T-helper 17 cell (primary cell): ENCODE measurements at places on chromosomes 7 and 10.

DNA sequence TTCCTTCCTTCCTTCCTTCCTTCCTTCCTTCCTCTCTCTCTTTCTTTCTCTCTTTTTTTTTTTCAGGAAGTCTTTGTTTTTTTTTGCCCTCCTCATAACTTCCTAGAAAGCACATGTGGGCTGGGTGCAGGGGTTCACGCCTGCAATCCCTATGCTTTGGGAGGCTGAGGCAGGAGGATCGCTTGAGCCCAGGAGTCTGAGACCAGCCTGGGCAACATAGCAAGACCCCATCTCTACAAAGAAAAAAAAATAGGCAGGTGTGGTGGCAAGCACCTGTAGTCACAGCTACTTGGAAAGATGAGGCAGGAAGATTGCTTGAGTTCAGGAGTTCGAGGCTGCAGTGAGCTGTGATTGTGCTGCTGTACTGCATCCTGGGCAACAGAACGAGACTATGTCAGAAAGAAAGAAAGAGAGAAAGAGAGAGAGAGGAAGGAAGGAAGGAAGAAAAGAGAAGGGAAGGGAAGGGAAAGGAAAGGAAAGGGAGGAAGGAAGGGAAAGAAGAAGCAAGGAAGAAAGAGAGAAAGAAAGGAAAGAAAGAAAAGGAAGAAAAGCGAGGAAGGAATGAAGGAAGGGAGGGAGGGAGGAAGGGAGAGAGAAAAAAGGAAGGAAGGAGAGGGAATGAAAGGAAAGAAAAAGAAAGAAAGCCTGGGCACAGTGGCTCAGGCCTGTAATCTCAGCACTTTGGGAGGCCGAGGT, 13.5 kb upstream of the BAIAP2L1 start:
- no peak for DNase-seq

DNA sequence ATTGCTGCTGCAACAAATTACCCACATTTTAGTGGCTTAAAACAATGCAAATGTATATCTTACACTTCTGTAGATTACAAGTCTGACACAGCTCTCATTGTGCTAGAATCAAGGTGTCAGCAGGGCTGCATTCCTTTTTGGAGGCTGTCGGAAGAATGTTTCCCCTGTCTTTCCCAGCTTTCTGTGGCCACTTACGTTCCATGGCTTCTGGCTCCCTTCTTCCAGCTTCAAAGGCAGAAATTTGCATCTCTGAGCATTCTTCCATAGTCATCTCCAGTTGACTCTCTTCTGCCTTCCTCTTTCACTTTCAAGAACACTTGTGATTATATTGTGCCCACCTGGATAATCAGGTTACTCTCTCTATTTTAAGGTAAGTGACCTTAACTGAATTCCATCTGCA, 125.3 kb downstream of the GPR158 start:
- no peak for DNase-seq

DNA sequence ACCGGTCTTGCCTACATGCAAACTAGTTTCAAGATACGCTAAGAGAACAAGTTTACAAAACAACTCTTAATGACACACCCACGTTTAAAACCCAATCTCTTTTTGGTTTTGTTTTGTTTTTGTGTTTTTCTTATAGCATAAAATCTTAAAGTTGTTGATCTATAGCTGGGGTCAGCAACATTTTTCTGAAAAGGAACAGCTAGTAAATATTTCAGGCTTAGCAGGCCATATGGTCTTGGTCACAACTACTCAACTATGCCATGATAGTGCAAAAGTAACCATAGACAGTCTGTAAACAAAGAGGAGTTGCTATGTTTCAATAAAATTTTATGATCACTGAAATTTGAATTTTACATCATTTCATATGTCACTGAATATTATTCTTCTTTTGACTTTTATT, 327.4 kb downstream of the AGMO start:
- no peak for DNase-seq

DNA sequence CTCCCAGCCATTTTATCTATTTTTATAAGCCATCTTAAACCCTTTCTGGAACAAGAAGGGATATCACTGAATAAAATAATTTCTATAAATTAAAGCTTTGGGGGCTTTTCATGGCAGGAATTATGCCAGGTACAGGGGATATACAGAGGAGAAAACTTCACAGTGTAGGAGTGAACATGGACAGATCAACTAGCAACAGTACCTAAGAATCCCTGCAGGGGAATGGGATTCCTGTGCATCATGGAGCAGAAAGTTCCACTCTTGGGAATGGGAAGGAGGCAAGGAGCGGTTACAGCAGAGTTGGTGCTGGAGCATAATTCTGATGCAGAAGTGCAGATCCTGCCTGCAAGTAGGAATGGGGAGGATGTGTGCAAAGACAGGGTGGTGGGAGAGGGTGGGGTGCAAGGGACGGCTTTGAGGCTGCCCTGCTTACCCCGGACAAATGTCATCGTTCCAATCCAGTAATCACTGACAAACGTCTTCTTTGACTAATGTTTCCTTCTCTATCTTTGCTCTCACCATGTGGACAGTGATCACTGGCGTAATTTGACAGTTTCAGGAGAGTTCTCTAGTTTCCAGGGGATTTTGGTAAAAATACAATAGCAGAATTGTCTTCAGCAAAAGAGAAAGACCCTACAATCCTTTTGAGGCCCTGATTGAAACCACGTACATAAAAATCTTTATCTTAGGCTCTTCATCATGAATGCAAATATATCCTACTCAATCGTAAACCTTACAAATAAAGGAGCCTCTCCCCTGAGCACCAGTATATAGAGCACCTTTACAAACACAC, 196.7 kb downstream of the HECW1 start:
- DNase-seq = no peak

- DNase-seq = no peak
Measured at GRCh38 chr7:28660132-28660531, 247.8 kb downstream of the CREB5 start.

- DNase-seq = no peak
Measured at GRCh38 chr10:28118985-28119628, 120.2 kb upstream of the ODAD2 start.

GRCh38 chr7:157444843-157445135, 108.0 kb downstream of the DNAJB6 start:
- DNase-seq = no peak
